ENCODE measurements at places on chromosomes 2 and 18.

- no peak overlapping the region for H3K27ac ChIP-seq
- no peaks in the 10 kb centered on the region for H3K27me3 ChIP-seq
- no peaks in the 10 kb centered on the region for H3K36me3 ChIP-seq
- H3K4me1 ChIP-seq, result peaks cover 18% of the 10 kb centered on the region
- no peak for DNase-seq
Measured at GRCh38 chr18:44914028-44914427, 233.3 kb downstream of the SETBP1 start.

DNA sequence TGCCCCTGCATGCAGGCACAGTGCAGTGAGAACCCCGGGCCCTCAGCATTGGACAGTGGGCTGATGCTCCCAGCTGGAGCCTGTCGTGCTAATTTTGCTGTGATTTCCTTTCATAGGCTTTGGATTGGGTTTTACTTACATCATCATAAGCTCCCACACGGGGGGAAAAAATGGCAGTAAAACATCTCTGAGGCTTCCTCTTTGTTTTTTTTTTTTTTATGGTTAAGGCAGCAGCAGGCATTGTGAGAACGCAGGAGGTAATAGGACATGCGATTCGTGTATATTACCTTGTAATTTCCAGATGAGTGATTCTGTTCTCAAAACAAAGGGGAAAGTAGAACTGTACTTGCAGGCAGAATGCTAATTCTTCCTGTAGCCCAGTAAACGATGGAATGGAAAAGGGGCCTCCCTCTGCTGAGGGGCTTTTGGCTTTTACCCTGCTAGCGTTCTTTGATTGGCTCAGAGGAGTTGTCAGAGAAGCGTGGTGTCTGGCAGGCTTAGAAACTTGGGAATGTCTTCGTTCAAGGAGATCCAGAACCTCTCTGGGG lies 89.7 kb downstream of the NPAS2 start:
- peaks cover 4% of the 10 kb centered on the region for H3K4me1 ChIP-seq
- H3K27ac ChIP-seq, result no peak overlapping the region
- H3K4me3 ChIP-seq, result no peak overlapping the region
- H3K27me3 ChIP-seq, result peaks cover 2% of the 10 kb centered on the region

GRCh38 chr18:10140461-10141282 lies 226.9 kb downstream of the VAPA start:
- DNase-seq, result no peak
- H3K27me3 ChIP-seq, result peaks cover 2% of the 10 kb centered on the region
- no peaks in the 10 kb centered on the region for H3K4me1 ChIP-seq
- no peak overlapping the region for H3K27ac ChIP-seq
- no peak overlapping the region for H3K4me3 ChIP-seq
- no peaks in the 10 kb centered on the region for H3K36me3 ChIP-seq

GRCh38 chr2:229126066-229126465 lies 145.0 kb downstream of the PID1 start:
- H3K36me3 ChIP-seq, result no peaks in the 10 kb centered on the region
- no peak overlapping the region for H3K27ac ChIP-seq
- DNase-seq, result no peak
- H3K4me1 ChIP-seq, result no peaks in the 10 kb centered on the region

- H3K4me1 ChIP-seq, result no peaks in the 10 kb centered on the region
- H3K27me3 ChIP-seq, result peaks cover 1% of the 10 kb centered on the region
- DNase-seq, result no peak
Measured at GRCh38 chr18:57856557-57857280, 53.6 kb upstream of the ATP8B1 start.

DNA sequence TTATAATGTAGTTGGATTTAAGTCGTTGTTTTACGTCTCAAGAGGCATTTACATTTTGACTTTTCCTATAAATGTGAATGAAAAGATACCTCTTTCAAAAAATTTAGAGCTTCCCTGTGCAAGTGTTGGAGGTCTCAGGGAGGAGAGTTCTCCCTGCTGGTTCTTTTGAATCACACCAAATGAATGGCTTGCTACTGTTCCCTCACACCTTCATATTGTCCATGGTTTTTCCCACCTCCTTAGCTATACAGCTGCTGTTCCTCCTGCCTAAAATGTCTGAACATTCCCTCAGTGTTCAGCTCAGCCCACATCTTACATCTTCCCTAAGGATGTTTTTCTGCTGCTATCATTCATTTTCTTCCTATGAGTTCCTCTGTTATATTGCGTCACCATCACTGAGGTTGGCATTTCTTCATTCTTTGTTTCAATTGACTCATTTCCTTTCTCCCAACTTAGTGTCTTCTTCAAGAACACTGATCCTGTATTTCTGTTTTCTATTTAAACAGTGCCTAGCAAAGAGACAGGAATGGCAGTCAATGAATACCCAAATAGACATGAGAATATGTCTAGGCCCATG lies 46.0 kb downstream of the COX7A2L start:
- no peak overlapping the region for H3K27ac ChIP-seq
- H3K27me3 ChIP-seq, result no peaks in the 10 kb centered on the region
- peaks cover 36% of the 10 kb centered on the region for H3K36me3 ChIP-seq
- H3K4me3 ChIP-seq, result no peak overlapping the region
- DNase-seq, result no peak

- H3K4me3 ChIP-seq, result no peak overlapping the region
- H3K27me3 ChIP-seq, result peaks cover 9% of the 10 kb centered on the region
- H3K4me1 ChIP-seq, result no peaks in the 10 kb centered on the region
Measured at GRCh38 chr2:95728878-95729596, 137.2 kb downstream of the TRIM43 start.

DNA sequence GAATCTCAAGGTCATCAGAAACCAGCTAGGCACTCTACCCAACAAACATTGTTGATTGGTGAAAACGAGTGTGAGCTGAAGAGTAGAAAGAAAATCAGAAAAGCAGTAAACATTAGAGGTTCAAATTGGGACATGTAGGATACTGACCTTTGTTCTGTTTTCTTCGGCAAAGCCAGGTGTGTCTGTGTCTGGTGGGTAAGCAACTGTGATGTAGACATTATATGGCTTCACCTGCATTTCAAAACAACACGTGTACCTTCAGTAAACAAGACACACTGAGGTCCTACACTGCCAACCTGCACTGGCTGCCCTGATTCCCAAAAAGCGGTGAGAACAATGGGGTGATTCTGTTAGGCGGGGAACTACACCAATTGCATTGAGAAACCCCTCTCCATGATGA lies 22.7 kb downstream of the KDSR start:
- no peak overlapping the region for H3K4me3 ChIP-seq
- H3K4me1 ChIP-seq, result peaks cover 4% of the 10 kb centered on the region
- no peaks in the 10 kb centered on the region for H3K27me3 ChIP-seq
- peaks cover 60% of the 10 kb centered on the region for H3K36me3 ChIP-seq
- no peak for DNase-seq

- DNase-seq, result no peak
- no peaks in the 10 kb centered on the region for H3K4me1 ChIP-seq
- no peak overlapping the region for H3K4me3 ChIP-seq
- H3K27me3 ChIP-seq, result no peaks in the 10 kb centered on the region
- no peak overlapping the region for H3K27ac ChIP-seq
Measured at GRCh38 chr2:84115173-84115857, 343.8 kb downstream of the SUCLG1 start.

GRCh38 chr2:19488009-19488691 lies 129.7 kb upstream of the OSR1 start:
- H3K4me3 ChIP-seq, result no peak overlapping the region
- H3K4me1 ChIP-seq, result peaks cover 10% of the 10 kb centered on the region
- no peak overlapping the region for H3K27ac ChIP-seq
- no peaks in the 10 kb centered on the region for H3K36me3 ChIP-seq
- no peak for DNase-seq

DNA sequence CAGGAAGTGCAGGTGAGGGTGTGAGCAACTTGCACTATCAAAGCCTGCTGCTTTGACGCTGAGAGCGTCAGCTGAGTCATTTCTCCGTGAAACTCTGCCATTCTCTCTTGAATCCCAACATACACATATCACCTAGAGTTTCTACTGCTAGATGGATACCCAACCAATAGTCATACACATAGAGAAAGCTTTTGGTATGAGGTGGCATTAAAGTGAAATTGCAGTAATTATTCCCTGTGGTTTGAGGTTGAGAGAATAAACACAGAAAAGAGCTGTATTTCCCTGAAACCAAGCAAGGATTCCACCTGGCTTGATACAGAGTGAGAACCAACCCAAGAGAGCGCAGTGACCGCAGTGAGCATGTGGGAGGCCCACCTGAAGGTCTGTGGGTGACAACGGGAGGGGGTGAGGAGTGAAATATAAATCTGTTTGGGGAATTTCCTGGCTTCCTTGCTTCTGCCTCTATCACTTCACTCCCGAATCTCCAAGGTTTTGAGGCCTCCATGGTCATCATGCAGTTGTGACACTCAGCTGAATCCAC lies 28.8 kb upstream of the TMEM18 start:
- no peak overlapping the region for H3K4me3 ChIP-seq
- H3K36me3 ChIP-seq, result no peaks in the 10 kb centered on the region
- no peaks in the 10 kb centered on the region for H3K4me1 ChIP-seq
- no peak for DNase-seq

GRCh38 chr2:161991991-161992390 lies 82.0 kb downstream of the DPP4 start:
- H3K27ac ChIP-seq, result no peak overlapping the region
- H3K36me3 ChIP-seq, result peaks cover 74% of the 10 kb centered on the region
- H3K4me1 ChIP-seq, result peaks cover 65% of the 10 kb centered on the region
- H3K4me3 ChIP-seq, result no peak overlapping the region

GRCh38 chr2:157181234-157181633 lies 76.3 kb upstream of the GALNT5 start:
- peaks cover 23% of the 10 kb centered on the region for H3K4me1 ChIP-seq
- no peak overlapping the region for H3K4me3 ChIP-seq
- no peak for DNase-seq
- no peak overlapping the region for H3K27ac ChIP-seq
- no peaks in the 10 kb centered on the region for H3K36me3 ChIP-seq
- peaks cover 6% of the 10 kb centered on the region for H3K27me3 ChIP-seq

DNA sequence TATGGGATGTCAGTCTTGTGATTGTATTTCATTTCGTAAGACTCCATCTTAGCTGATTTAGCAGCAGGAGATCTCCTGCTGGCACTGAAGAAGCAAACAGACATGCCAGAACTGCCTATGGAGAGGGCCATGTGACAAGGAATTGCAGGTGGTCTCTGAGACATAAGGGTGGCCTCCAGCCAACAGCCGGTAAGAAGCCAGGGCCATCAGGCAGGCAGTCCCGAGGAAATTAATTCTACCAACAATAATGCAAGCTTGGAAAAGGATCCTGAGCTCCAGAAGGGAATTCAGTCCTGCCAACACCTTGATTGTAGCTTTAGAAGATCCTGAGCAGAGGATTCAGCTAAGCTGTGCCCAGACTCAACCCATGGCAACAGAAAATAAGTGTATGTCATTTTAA lies 87.1 kb upstream of the DNAJC10 start:
- no peak for DNase-seq
- H3K4me3 ChIP-seq, result no peak overlapping the region
- no peaks in the 10 kb centered on the region for H3K4me1 ChIP-seq

- peaks cover 3% of the 10 kb centered on the region for H3K4me1 ChIP-seq
- no peak overlapping the region for H3K4me3 ChIP-seq
- DNase-seq, result no peak
Measured at GRCh38 chr18:21672521-21673267, 31.9 kb downstream of the ABHD3 start.

GRCh38 chr2:21694079-21694878 lies 570.5 kb downstream of the TDRD15 start:
- DNase-seq, result no peak
- no peaks in the 10 kb centered on the region for H3K4me1 ChIP-seq
- no peak overlapping the region for H3K27ac ChIP-seq
- H3K27me3 ChIP-seq, result no peaks in the 10 kb centered on the region
- no peak overlapping the region for H3K4me3 ChIP-seq
- no peaks in the 10 kb centered on the region for H3K36me3 ChIP-seq

DNA sequence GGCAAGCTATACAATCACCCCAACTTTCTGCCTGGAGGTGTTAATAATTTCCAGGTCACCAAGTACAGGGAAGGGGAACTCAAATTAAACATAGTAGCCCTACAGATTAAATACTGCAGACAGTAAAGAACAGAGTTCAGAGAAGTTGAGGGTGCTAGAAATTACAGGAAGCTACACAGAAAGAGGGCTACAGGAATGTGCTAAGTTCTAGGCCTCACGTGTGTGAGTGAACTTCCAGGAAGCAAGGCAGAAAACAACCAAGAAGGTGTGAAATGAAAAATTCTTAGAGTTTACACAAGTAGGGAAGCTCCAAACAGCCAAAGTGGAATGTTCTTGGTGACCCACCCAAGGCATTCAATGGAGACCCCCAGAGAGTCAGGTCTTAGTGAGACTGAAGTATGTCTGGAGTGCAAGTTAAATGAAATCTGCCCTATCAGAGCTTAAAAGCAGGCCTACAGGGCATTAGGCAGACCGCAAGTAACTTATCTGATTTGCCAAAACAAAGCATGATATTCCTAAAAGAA lies 58.1 kb upstream of the RNU4ATAC start:
- no peak overlapping the region for H3K4me3 ChIP-seq
- H3K27ac ChIP-seq, result no peak overlapping the region
- H3K27me3 ChIP-seq, result no peaks in the 10 kb centered on the region
- H3K36me3 ChIP-seq, result peaks cover 42% of the 10 kb centered on the region

- DNase-seq, result no peak
- no peak overlapping the region for H3K27ac ChIP-seq
- no peak overlapping the region for H3K4me3 ChIP-seq
- no peaks in the 10 kb centered on the region for H3K36me3 ChIP-seq
- H3K4me1 ChIP-seq, result peaks cover 9% of the 10 kb centered on the region
Measured at GRCh38 chr2:111662039-111662770, 221.8 kb downstream of the ANAPC1 start.
